ENCODE measurements at places on chromosomes 11 and 22. TPM values are rescaled to one million over a fixed set of nuclear protein-coding genes. Genes with fewer than 3 reads are reported as not detected.

Gene B4GALNT4
- total RNA-seq, result 0.38 TPM

DNA sequence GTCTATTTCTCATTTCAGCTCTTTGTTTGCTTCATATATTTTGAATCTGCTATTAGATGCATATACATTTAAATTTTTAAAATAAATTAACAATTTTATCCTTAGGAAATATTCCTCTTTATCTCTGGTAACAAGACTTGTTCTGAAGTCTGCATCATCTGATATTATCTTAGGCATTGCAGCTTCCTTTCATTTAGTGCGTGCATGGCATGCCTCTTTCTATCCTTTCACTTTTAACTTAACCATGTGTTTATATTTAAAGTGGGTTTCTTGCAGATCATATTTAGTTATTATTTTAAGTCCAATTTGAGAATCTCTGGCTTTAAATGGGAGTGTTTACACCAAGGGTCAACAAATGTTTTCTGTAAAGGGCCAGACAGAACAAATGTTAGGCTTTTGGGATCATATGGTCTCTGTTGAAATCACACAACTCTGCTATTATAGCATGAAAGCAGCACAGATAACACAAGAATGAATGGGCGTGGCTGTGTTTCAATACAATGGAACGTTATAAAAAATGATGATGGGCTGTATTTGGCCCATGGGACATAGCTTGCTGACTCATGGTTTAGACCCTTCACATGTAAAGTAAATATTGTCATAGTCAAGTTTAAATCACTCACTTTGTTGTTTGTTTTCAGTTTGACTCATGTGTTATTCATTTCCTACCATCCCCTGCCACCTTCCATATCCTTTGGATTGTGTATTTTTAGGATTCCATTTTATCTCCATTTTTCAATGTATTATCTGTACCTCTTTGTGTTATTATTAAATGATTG is 83.9 kb upstream of the SNX19 start:
- no peak for DNase-seq

Gene TMPRSS6
- 0.53 TPM for total RNA-seq

DNA sequence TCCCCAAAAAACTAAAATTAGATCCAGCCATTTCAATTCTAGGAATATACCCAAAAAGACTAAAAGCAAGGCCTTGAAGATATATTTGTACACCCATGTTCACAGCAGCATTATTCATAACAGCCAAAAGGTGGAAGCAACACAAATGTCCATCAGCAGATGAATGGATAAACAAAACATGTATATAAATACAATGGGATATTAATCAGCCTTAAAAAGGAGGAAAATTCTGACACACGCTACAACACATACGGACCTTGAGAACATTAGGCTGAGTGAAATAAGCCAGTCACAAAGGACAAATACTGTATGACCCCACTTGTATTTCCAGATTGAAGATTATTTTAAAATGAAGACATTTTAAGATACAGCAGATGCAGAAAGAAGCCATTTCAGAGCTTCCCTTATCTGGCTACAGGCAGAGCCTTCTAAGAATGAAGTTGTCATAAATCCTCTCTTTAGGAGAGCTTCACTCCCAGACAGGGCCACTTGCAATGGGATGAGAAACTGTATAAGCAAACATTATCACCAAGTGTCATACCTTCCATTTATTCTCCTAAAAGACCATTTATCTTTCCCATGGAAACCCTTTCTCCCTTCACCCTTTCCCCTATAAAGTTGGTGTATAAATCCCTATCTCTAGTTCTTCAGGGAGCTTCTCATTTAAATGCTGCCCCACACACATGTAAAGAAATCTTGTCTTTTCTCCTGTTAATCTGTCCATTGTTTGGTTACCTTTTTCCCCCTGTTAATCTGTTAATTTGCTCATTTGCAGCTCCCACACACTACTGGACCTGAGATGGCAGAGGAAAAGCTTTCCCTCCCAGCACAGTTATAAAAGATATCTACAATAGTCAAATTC is 19.3 kb upstream of the TOP3B start:
- DNase-seq, result no peak

GRCh38 chr11:128871168-128871610 is 4.1 kb upstream of the KCNJ1 start:
- no peak for DNase-seq

DNA sequence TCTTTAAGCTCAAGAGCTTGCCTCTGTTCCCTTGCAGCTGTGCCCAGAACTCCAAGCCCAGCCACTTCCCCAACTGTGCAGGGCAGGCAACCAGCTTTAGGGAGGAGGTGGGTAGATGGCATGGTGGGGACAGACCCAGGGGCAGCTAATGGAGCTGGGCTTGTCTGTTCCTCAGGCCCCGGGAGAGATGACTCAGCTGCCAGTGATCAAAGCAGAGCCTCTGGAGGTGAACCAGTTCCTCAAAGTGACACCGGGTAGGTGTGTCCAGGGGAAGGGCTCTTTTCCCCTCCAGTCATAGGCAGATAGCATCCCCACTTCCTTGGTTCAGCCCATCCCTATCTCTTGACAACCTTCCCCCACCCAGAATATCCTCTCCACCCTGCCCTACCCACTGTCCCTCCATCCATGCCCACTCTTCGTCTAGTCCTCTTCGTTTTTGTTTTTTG is 32.4 kb downstream of the CREB3L1 start:
- no peak for DNase-seq

DNA sequence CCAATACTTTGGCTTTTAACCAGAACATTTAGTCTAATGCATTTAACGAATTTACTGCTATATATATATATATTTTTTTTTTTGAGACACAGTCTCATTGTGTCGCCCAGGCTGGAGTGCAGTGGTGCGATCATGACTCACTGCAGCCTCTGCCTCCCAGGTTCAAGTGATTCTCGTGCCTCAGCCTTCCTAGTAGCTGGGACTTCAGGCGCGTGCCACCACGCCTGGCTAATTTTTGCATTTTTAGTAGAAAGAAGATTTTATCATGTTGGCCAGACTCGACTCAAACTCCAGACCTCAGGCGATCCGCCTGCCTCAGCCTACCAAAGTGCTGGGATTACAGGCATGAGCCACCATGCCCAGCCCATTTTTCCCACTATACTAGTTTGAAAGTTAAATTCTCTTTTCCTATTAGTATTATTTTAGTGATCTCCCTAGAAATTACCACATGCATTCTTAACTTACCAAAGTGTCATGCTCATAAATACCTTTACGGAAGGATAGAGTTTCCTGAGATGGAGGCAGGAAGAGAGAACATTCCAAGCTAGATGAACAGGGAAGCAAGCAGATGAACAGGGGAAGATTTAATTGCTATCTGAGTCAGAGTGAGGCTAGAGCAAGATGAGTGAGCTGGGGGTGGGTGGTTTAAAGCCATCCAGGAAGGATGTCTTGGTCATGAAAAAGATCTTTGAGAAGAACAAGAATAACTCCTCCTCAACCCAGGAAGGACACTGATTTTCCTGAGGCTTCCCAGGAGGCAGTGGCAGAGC is 4.4 kb upstream of the PGAP2 start:
- DNase-seq, result no peak

DNA sequence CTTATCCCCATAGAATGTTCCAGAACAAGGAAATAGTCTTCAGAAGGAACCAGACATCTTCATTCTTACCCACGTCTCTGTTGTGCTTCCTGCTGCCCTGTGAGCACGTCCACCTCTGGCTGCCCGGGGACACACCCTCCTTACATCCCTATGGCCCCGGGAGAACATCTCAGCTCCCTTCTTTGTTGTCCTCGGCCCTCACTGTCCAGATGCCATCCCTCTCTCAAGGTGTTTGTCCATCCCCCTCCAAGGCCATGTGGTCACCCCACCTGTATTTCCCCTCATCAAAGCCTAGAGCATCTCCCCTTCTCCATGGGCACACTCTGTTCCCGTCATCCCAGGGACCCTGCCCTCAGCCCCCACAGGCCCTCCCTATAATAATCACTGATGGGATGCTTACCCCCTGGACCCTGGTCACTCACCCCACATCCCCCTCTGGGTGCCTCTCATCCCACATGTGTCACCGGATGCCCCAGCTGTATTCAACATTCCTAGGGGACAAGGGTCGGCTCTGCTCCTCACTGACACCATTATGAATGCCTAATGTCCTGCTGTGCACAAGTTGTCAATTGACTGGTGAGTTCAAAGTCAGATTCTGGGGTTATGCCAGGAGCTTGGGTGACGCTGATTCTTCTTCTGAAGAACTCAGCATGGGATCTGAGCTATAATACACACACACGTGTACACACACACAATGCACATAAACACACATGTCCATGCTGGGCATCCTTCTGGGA is 28.8 kb downstream of the IGLL5 start:
- no peak for DNase-seq

GRCh38 chr22:19775496-19776325 is 15.1 kb downstream of the TBX1 start:
- DNase-seq, result no peak

- DNase-seq, result peak; percentile 28
These were observed 46.7 kb upstream of the PARVG start for GRCh38 chr22:44133901-44134571.

Gene ACRV1
- not detected for total RNA-seq

Gene NCR3LG1
- total RNA-seq, result 3.2 TPM

- DNase-seq, result no peak
These were observed 5.9 kb downstream of the ABTB2 start for GRCh38 chr11:34351687-34352469.

- no peak for DNase-seq
These were observed 31.6 kb upstream of the MYH9 start for GRCh38 chr22:36419177-36419911.

DNA sequence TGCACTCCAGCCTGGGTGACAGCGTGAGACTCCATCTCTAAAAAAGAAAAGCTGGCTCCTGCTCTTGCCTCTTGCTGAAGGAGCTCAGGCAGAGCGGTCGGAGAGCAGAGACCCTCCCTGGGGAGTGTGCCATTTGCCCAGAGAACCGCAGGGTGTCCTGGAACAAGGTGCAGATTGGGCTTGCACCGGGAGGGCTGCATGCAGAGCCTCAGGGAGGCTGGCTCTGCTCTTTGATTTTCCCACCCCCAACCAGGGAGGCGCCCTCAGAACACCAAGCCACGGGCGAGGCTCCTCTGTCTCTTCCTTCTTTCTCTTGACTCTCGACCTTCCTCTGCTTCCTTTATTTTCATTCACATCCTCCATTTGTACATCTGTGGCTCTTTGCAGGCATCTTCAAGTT is 889.1 kb downstream of the OPCML start:
- DNase-seq, result no peak

DNA sequence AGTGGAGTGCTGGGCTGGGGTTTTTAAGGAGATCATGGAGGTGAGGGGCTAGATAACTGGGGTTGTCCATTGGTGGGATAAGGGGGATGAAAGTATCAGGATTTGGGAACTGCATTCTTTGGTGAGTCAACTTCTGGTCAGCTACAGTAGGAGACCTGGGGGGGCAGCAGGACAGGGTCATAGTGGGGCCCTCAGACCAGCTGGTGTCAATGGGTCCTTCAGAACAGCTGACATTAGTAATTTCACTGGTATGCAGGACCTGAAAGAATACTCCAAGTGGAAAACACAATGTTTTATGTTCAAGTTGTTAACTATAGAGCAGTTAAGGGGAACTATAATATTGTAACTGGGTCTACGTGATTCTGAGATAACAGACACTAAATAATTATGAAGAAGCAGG is 2.8 kb upstream of the TTC12 start:
- no peak for DNase-seq

Gene SLC22A12
- total RNA-seq, result not detected

Gene CDON
- total RNA-seq, result 18.5 TPM

- DNase-seq, result no peak
These were observed 36.1 kb downstream of the NEU3 start for GRCh38 chr11:75024764-75025211.

Gene MRPL16
- 29.7 TPM for total RNA-seq

DNA sequence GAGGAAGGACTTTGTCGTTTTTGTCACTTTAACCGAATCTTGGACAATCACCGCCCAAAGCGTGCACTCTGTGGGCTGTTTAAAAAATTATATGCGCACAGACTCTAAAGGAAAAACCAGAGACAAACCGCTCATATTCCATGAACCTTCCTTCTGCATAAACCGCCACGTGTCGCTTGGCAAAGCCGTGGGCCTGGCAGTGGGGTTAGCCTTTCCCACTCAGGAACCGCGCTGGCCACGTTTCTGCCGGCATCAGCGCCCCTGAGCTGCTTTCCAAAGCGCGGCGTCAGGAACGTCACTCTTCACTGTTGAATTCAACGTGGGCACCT is 22.8 kb downstream of the KRTAP5-5 start:
- no peak for DNase-seq

All from lower lobe of right lung (tissue), 2 donors.